ENCODE measurements at places on chromosomes 16 and 17. TPM values are rescaled to one million over a fixed set of nuclear protein-coding genes. Genes with fewer than 3 reads are reported as not detected.

The DNASE1L2 gene
- 2.4 TPM for total RNA-seq

The MMP28 gene
- total RNA-seq = 9.4 TPM

The MYH3 gene
- 0.41 TPM for total RNA-seq

The CCDC200 gene
- not detected for total RNA-seq

The DPEP2 gene
- total RNA-seq = 0.82 TPM

The HOXB9 gene
- total RNA-seq = not detected

The DOC2B gene
- 35.1 TPM for total RNA-seq

The SPN gene
- total RNA-seq = under 0.01 TPM

The CCDC92B gene
- 1.2 TPM for total RNA-seq

The DUSP14 gene
- 15.1 TPM for total RNA-seq

The AURKB gene
- 3.7 TPM for total RNA-seq

The KRT9 gene
- not detected for total RNA-seq

The NPIPB13 gene
- 1.2 TPM for total RNA-seq

The BEAN1 gene
- total RNA-seq = 4.5 TPM

The EFNB3 gene
- 17.5 TPM for total RNA-seq

The CFAP97D1 gene
- not detected for total RNA-seq

The B9D1 gene
- total RNA-seq = 12.6 TPM
